ENCODE measurements at places on chromosomes 12 and 14. TPM values are rescaled to one million over a fixed set of nuclear protein-coding genes. Genes with fewer than 3 reads are reported as not detected.

Gene GDF3
- total RNA-seq = not detected

Gene KRT85
- total RNA-seq = not detected

Gene ANP32D
- 0.25 TPM for total RNA-seq

Gene TRPV4
- 0.25 TPM for total RNA-seq

Gene IL31
- not detected for total RNA-seq

Gene ZDHHC17
- 187 TPM for total RNA-seq

Gene FKBP3
- total RNA-seq = 83.1 TPM

Gene TSHR
- 0.25 TPM for total RNA-seq

Gene HOXC5
- not detected for total RNA-seq

Gene AQP5
- total RNA-seq = 0.74 TPM

Gene ASPG
- under 0.01 TPM for total RNA-seq

Gene NR1H4
- total RNA-seq = 0.25 TPM

Gene SLCO1B1
- total RNA-seq = not detected

Gene FITM1
- not detected for total RNA-seq

Gene LIN7A
- total RNA-seq = 28.5 TPM

Gene ADAMTS20
- 0.25 TPM for total RNA-seq

Gene EML1
- total RNA-seq = 110 TPM

Gene KCNK13
- 0.49 TPM for total RNA-seq

Gene YAF2
- 36.6 TPM for total RNA-seq

Gene FAM181A
- 0.74 TPM for total RNA-seq

Gene RNASE13
- not detected for total RNA-seq

Gene TSPAN9
- 16.2 TPM for total RNA-seq

Gene MIPOL1
- 17.0 TPM for total RNA-seq

Gene CEBPE
- not detected for total RNA-seq

Gene PLEK2
- total RNA-seq = not detected

Gene HNF1A
- total RNA-seq = not detected

Gene PTHLH
- under 0.01 TPM for total RNA-seq

Gene PAH
- total RNA-seq = 0.25 TPM

All from temporal lobe (tissue), 4 donors.